NCI-H2029 (cell line): ENCODE measurements at places on chromosomes 3 and 15.
A peak's percentile ranks its signal among the peaks of the same experiment; 100 is the strongest.

DNA sequence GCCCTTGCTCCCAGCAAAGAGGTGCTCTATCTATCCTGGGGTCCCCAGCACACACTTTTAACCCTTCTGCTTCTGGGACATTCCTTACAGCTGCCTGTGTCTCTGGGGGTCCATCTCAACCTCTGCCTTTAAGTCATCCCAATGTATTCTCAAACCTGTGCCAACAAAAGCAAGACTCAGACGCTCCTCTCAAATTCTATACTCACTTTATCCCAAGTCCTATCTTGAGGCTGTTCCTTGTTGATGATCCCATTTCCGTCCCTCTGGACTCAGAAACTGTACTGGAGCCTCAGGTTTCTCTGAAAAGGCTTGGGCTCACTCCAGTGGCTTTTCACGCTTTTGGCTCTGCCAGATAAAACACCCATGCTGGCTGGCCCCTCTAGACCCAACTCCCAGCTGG, 69.7 kb downstream of the XXYLT1 start:
- DNase-seq = no peak

DNA sequence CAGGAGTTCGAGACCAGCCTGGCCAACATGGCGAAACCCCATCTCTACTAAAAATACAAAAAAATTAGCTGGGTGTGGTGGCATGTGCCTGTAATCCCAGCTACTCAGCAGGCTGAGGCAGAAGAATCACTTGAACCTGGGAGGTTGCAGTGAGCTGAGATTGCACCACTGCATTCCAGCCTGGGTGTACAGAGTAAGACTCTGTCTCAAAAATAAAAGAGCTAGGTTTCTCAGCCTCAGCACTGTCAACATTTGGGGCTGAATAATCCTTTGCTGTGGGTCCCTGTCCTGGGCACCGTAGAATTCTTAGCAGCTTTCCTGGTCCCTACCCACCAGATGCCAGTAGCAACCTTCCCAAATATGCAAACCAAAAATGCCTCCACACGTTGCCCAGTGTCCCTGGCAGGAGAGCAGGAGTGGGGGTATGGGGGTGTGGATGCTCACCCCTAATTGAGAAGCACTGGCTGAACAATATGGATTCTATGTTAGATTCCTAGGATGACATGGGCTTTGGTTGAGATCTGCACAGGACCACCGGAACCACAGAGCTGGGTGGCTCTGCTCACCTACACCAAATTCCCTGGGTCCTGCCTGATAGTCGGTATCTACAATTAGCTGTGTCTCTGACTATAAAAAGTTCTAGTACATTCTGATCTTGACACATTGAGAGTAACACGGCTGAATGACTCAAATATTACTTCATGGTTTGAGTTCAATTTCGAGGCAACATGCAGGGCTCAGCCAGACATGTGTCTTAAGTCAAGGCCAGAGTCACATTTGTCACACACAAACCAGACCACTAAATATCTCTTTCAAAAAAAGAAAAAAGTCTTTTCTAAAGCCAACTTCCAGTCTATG, 577.0 kb upstream of the MDFIC2 start:
- no peak for DNase-seq

GRCh38 chr3:13077431-13078162, 4.4 kb upstream of the IQSEC1 start:
- DNase-seq = peak; percentile 81

- DNase-seq = peak; percentile 89
Measured at GRCh38 chr3:47421741-47422649, 41.2 kb downstream of the PTPN23 start.
